Fibroblast of skin of back (primary cell): ENCODE measurements at places on chromosomes 5 and 9.

DNA sequence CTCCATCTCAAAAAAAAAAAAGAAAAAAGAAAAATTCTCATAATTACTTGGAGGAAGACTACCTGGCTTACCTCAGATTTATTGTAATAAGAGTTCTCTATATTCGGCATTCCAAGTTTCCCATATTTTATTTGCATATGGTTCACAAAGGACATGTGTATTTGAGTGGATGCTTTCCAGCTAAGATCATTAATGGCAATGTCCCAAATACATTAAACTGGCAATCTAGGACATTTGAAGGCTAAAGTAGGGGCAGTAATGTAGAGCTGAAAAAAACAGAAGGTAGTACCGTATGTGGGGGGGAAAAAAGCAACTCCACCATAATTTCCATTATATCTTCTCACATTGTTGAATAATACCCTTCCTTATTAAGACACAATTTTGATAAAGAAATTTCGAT lies 4.9 kb downstream of the TUT7 start:
- peak; percentile 28 for DNase-seq

DNA sequence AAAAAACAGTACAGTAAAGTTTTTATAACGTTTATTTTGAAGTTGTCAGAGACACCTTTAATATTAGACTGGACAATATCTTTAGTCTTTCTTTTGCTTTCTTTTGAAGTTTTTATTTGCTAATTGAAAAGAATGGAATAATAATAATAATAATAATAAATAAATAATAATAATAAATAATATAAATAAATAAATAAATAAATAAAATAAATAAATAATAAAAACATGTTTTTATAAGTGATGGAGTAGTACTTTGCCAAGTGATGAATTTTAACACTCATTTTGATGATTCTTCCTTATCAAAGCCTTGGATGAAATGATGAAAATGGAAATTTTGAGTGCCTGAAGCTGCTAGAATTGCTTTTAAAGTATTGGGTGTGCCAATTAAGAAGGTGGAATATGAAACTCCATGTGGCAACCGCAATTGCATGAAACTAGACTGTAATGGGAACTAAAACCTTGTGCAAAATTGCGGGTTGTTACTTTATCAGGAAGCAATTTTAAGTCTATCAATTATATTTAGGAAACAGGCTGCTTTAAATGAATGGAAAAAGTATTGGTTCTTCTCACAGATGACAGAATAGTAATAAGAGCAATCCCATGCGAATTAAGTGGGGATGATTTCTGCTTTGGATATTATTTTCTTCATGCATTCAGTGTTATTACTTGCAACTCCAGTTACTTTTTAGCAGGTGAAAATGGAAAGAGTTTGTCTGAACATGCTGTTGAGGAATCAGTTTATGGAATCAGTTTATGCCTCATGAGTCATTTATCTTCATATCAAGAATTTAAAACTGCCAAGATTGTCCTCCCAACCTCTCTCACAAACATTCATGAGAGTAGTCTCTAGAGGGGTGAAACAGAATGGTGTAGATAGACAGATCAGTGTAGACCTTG lies 4.6 kb downstream of the ANXA1 start:
- DNase-seq = no peak

DNA sequence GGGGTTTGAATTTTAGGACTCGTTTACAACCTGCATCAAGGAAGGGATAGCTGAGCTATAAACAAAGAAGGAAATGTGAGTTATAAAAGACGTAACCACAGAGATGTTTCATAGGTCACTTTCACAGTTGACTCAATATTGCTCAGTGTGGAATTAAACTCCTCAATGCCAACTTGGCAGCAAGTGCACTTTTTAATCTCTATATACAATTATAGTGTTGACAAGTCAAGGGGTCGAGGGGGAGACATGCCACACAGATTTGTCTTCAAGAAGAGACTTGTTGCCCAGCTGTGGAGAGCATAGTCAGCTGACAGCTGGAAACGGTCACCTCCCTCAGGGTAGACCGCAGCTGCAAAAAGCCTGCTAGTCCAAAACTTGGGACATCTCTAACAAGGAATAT lies 163.4 kb upstream of the DMAC1 start:
- DNase-seq = no peak

- DNase-seq = peak; percentile 25
Observed at GRCh38 chr9:13386935-13387733, 107.6 kb upstream of the MPDZ start.

DNA sequence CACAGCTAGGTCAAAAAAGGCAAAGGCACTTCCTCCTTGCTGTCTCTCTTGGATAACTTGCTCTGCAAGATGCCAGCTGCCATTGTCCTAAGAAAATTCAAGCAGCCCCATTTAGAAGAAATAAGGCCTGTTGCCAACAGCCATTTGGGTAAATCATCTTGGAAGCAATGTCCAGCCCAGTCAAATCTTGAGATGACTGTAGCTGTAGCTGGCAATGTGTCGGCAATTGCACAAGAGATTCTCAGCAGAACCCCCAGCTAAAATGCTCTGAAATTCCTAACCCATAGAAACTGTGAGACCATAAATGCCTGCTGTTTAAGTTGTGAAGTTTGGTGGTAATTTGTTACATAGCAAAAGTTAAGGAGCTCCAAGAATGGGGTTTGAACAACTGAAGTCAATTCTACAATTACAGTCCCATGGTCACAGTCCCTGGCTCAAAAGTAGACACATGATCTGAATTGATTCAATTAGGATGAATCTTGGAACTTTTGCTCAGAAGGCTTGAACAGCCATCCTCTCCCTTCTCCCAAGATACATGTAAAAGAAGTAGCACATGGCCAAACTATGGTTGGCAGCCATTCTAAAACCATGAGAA lies 151.1 kb downstream of the MPDZ start:
- DNase-seq = no peak

DNA sequence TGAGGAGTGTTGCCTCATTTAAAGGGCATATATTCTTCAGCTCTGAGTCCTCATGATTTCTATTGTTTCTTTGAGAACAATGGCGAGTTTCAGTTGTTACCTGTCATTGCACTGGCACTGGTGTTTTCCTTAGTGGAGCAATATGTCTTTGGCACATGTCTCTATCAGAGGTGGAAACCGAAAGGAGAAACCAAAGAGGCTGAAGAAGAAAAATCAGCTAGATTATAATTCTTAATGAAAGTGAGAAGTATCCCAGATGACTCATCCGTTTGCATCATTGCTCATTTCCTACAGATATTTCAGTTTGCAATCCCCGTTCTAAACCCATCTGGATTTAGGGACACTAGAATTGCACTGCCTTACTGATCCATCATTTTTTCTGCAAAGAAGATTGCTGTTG lies 324.6 kb downstream of the TMEM232 start:
- peak; percentile 41 for DNase-seq

GRCh38 chr5:115796656-115797055 lies 19.8 kb downstream of the CDO1 start:
- no peak for DNase-seq

DNA sequence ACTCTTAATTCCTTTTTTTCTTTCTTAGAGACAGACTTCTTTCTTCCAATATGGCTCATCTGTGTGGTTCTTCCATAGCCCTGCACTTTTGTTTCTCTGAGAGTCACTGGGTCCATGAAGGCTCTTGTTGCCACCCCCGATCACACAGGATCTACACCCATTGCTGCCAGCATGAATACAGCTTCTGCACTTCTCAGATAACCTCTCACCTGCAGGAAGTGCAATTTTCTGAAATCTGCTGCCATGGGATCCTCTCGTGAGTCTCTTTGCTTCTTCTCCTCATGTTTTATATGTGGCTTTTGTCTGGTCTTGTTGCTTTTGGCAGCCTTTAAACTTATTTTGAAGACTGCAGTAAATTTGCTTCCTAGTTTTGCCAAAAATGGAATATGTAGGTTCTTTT lies 171.2 kb downstream of the TMEM167A start:
- DNase-seq = no peak

GRCh38 chr5:17373814-17374556 lies 124.0 kb upstream of the TAF11L2 start:
- DNase-seq = peak; percentile 37

GRCh38 chr9:114169952-114170770 lies 14.8 kb downstream of the COL27A1 start:
- DNase-seq = peak; percentile 72

DNA sequence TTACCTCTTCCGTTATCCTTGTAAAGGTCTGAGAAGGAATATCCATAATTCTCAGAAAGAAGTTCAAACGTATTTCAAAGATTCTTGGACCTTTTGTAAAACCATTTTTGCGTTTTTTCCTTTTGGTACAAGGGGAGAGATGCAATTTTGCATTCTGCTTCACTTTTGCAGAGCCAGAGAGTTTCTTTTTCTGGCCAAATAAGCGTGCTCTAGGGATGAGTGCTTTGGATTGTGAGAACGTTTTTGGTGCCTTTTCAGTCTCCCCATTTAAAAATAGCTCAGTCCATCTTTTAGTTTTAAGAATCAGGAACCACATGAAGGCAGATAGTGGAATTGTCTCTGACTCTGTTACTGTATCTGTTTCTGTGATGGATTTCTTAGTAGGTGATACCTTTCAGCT lies 1.5 kb downstream of the ARHGAP26 start:
- DNase-seq = no peak

- no peak for DNase-seq
Observed at GRCh38 chr9:126378761-126379160, 52.1 kb downstream of the MVB12B start.

DNA sequence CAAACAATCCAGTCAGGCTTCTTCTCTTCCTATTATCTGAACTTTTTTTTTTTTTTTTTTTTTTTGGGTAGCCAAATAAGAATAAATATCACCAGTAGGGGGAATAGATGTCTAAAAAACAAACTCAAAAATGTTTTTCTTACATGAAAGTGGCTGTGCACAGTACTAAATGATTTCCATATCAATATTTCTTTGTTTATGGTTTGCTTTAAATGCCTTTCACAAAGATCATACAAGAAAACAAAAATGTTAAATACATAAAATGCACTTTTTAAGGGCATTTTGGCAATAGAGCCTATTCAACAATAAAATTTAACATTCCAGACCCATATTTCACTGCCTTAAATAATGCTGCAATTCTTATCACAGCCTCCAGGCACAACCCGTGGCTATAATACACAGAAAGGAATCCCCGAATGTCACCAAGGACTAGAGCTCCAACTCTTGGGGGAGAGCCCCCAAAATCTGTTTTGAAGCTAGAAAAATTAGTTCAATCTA lies 91.1 kb upstream of the TBCA start:
- DNase-seq = peak; percentile 29

DNA sequence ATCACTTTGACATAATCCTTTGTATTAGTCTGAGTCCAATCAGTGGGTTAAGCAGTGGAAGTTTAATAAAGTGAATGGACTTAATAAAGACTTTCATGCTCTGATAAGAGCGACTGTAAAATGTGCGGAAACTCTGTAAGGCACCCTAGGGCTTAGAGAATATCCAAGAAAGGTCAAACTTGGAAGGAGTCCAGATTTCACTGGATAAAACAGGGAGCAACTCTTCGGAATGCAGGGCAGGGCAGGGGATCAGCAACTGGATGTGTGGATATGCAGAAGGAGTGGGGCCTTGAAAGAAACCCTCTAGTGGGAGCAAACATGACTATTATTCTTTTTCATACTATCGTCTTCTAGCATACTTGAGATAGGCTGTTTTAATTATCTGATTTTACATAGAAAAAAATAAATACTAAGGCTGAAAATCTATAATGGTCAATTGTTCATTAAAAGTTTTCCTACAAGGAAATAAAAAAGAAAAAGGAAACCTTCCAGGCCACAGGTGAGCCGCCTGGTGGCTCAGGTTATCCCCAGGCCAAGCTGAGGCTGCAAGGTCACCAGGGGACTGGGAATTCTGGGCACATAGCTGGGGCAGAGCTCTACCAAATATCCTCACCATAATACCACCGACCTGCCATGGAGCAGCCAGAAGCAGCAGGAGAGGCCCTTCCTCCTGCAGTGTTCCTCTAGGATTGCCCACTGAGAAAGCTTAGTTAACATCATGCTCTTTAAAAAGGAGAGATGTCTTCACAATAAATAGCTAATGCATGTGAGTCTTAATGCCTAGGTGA lies 46.3 kb upstream of the CCDC112 start:
- no peak for DNase-seq

- no peak for DNase-seq
Observed at GRCh38 chr9:88216126-88216995, 78.1 kb upstream of the SPATA31C2 start.

- no peak for DNase-seq
Observed at GRCh38 chr5:177334781-177335700, 16.4 kb downstream of the LMAN2 start.

GRCh38 chr5:158153508-158153907 lies 294.6 kb upstream of the CLINT1 start:
- no peak for DNase-seq

DNA sequence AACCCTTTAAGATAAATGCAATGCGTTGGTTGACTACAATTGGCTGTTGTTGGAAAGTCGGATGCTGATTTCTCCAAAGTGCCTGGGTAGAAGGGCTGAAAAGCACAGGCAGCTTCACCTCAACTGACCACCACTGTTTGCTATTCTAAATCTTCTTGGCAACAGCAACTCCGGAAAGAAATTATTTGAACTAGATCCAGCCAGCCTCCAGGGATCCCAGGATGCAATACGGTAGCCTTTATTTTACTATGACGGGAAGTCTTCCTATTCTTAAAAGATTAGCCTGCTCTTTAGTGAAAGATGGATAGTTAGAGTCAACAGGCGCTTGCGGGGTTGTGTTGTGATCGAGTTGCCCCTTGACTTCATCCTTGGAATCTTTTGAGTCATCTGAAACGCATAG lies 78.6 kb upstream of the KLF9 start:
- no peak for DNase-seq

DNA sequence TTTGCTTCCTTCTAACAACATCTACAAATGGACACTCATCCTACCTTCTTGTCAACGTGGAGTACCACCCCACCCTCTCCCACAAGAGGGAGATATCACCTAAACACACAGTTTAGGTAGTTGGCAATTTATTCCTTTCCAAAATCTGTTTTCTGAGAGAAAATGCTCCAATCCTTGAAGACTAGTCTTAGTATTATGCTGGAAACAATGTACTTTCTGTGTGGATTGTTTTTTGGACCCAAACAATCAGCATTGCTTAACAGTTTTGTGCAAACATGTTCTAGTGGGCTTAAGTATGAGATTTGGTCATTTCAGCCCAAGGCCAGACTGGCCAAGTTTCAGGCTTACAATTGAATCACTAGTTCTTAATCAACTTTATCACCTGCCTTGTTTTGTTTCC lies 359.1 kb downstream of the ARHGEF28 start:
- no peak for DNase-seq

GRCh38 chr5:56522960-56523359 lies 289.8 kb upstream of the ANKRD55 start:
- no peak for DNase-seq

GRCh38 chr5:31487506-31487905 lies 44.4 kb downstream of the DROSHA start:
- DNase-seq = peak; percentile 14
